Camera-type eye (tissue), 1 donor: ENCODE measurements at places on chromosomes 7 and 10. TPM values are rescaled to one million over a fixed set of nuclear protein-coding genes. Genes with fewer than 3 reads are reported as not detected.

The AGR2 gene
- 17.9 TPM for total RNA-seq

The PTPN20 gene
- total RNA-seq, result 10.0 TPM

The SSC4D gene
- total RNA-seq, result 1.5 TPM

The CFAP43 gene
- total RNA-seq, result 6.3 TPM

The SPDYE5 gene
- total RNA-seq, result 0.22 TPM

The SORCS3 gene
- total RNA-seq, result 3.6 TPM

The LRRD1 gene
- total RNA-seq, result 0.44 TPM

The PDZD7 gene
- total RNA-seq, result 2.1 TPM

The CREM gene
- total RNA-seq, result 47.6 TPM

The COMMD3 gene
- 62.7 TPM for total RNA-seq

The WDR86 gene
- 19.7 TPM for total RNA-seq

The CCDC3 gene
- total RNA-seq, result 13.0 TPM

The OR6V1 gene
- not detected for total RNA-seq
